ENCODE measurements at places on chromosomes 7 and 10.

GRCh38 chr10:127945341-127945758 lies 38.4 kb downstream of the PTPRE start:
- no peak for DNase-seq

- no peak for DNase-seq
Measured at GRCh38 chr10:11796474-11796873, 26.7 kb upstream of the PROSER2 start.

- DNase-seq: no peak
Measured at GRCh38 chr7:87140271-87140748, 11.9 kb upstream of the DMTF1 start.

GRCh38 chr7:62361-63116 lies 129.8 kb upstream of the FAM20C start:
- DNase-seq: no peak

- no peak for DNase-seq
Measured at GRCh38 chr10:124713679-124714255, 30.4 kb downstream of the FAM53B start.

- DNase-seq: no peak
Measured at GRCh38 chr10:49408519-49409306, 12.8 kb upstream of the DRGX start.

DNA sequence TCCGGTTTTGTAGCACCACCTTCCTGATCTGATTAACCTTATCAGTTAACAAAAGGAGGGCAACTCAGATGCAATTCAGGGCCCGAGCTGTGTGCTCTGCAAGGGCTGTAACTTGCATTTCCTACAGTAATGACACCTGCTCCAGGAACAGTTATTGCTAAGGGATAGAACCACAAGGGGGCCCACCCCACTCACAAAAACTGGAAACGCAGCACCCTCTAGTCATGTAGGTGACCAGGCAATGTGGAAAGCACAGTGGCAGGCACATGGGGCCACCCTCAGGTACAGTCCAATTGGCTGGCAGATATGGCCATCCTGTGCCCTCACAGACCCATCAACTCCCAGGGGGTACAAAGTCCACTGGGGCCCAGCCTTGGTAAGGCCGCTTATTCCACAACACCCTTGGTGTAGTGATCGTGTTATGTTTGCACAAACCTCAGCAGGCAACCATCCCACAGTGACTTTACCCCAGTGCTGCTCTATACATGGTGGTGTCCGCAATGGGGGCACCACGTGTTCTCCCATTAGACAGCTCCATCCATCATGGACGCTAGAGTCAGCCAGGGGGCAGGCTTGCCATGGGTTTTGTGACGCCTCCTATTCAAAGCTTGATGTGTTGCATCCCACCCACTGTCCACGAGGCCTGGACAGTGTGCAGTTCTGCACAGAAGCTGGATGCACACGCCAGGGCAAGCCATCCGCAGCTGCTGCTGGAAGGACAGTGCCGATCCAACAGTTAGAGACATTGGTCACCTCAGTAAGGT lies 9.4 kb downstream of the RNF133 start:
- DNase-seq: no peak

- no peak for DNase-seq
Measured at GRCh38 chr10:131772441-131772840, 128.4 kb upstream of the PPP2R2D start.

DNA sequence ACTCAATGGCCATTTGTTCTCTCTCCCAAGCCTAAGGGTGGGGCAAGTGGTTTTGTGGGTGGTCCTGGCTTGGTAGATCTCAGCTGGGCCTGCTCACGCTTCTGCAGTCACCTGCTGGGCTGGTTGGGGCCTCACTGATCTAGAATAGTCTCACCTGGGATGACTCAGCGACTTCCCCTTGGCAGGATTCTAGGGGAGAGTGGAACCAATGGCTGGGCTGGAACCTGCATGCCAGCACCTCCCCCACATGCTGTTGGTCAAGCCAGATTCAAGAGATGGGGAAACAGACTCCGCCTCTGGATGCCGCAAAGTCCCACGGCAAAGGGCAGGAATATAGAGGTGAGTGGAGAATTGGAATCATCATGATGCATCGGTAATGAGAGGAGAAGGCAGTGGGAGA lies 292.9 kb upstream of the NPVF start:
- no peak for DNase-seq

GRCh38 chr10:35503578-35503977 lies 101.6 kb upstream of the GJD4 start:
- DNase-seq: no peak

DNA sequence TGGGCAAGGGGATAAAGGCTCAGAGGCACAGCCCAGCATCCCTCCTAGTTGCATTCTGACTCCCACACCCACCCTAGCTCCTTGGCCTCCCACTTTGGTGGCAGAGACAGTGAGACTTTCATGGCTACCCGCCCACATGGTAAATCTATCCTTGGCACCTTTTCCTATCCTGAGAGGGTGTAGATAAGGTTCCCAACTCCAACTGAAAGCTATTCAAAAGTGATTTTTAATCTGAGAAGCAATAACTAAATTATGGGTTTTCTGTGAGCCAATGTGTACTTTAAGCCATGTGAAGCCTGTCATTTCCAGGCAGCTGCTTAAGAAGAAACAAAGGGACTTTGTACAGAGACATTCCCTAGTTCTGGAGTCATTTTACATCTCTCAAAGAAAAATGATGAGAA lies 9.1 kb downstream of the LAMB1 start:
- no peak for DNase-seq

DNA sequence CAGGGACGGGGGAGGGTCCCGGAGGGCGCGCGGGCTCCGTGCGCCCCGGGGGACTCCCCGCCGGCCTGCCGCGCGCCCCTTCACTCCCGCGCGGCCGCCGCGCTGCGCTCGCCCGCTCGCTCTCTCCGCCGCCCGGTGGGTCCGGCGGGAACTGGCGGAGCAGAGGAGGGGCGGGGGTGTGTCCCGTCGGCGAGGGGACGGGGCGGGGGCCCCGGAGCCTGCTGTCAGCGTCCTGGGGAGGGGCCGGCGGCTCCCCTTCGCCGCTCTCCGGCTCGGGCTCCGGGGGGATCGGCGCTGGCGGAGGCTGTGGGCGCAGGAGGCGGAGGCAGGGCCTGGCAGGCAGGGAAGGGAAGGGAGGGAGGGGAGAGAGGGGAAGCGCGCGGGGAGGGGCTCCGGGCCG lies at the start of gene SH3PXD2A:
Gene SH3PXD2A (minus strand): TSS at position 153 of the 400 bp plus-strand sequence. CDS start 310 bp downstream, outside the sequence.
- DNase-seq: no peak

DNA sequence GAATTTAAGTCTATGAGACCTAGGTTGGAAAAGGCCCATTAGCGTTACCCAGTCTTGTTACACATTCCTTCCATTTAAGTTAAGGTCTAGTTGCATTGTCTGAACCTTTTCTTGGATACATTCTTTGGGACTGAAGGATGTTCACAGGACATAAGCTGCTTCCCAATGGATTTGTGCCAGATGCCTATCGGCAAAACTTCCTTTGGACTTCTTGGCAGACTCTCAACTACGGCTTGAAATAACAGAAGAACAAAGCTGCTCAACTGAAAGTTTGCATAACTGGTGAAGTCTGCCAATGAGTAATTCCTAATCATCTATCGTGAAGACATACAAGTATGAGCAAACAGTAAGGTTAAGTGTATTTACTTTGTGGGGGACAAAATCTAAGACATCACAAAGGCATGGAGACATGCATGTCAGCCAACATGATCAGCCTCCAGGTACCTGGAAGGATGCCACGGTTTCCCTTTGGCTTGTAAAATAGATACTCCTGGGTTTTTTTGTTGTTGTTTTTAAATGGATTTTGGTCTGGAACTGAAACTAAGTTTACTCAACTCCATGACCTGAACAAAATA lies 35.4 kb downstream of the MALSU1 start:
- no peak for DNase-seq

DNA sequence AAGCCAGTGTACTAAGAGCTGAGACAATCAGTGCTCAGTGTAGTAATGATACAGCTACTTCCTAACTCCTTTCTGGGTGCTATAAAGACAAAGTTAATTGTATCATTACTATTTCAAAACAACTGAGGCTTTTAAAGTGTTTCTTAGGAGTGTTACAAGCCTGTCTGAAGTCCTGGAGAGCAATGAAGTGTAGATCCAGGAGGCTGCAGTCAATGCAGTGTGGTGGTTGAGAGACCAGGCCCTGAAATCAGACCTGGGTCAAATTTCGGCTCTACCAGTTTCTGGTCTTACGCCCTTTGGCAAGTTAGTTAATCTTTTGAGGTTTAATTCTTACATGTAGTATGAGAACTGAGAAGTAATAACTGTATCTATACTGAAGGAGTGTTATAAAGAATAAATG lies 387.0 kb downstream of the SDK1 start:
- no peak for DNase-seq

- DNase-seq: no peak
Measured at GRCh38 chr7:157650131-157650631, 313.4 kb downstream of the DNAJB6 start.

- no peak for DNase-seq
Measured at GRCh38 chr10:112792487-112793201, 157.4 kb upstream of the TCF7L2 start.

GRCh38 chr10:73644767-73645166 lies 3.5 kb upstream of the MYOZ1 start:
- no peak for DNase-seq

DNA sequence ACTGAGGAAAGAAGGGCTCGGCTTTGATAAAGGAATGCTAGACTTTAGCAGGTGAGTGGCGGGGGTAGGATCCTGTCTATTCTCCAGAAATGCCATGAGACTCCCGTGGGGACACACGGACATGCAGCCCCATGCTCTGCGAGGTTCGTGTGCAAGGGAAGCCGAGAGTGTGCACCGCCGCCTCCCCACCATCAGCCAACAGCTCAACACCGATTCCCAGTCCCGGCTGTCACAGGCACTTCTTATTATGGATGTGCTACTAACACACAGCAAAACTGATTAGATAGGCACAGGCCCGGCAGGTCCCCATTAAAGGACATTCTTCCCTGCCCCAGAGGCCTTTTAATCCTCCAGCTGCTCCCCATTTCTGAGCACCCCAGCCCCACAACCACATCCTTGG lies 154.4 kb downstream of the PRKAG2 start:
- no peak for DNase-seq
